ENCODE measurements at places on chromosomes 7 and 10.
A peak's percentile ranks its signal among the peaks of the same experiment; 100 is the strongest.

DNA sequence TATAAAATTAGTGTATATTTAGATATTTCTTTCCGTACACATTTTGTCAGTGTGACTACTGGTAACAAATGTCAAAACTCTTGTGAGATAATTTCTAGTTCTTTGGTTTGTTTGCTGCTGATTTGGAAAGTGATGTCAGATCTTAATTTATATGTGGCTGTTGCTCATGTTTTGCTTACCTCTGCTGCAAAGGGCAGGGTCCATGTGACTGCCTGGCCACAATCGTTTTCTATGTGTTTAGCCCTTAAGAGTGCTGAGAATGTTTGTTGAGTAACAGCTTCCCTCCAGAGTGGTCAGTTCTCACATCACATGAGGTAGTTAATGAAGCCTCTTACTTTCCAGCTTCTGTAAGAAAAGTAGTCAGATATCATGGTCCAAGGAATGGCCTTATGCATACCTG, 4.2 kb downstream of the NRBF2 start:
- H3K27me3 ChIP-seq, result no peaks in the 10 kb centered on the region
- DNase-seq, result no peak
- no peak overlapping the region for H3K27ac ChIP-seq

GRCh38 chr10:72727130-72727529, 35.2 kb downstream of the MCU start:
- H3K27ac ChIP-seq, result no peak overlapping the region
- H3K4me3 ChIP-seq, result no peak overlapping the region
- DNase-seq, result no peak
- H3K27me3 ChIP-seq, result no peaks in the 10 kb centered on the region
- H3K4me1 ChIP-seq, result peaks cover 19% of the 10 kb centered on the region

DNA sequence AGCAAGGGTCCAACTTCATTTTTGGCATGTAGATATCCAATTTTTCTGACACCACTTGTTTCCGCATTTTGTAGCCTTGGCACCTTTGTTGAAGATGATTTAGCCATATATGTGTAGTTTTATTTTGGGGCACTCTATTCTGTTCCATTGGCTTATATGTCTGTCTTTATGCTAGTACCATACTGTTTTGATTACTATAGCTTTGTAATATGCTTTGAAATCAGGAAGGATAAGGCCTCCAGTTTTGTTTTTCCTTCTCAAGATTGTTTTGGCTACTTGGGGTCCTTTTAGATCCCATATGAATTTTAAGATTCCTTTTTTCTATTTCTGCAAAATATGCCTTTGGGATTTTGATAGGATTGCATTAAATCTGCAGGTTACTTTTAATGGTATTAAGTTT, 9.5 kb upstream of the BTBD16 start:
- DNase-seq, result no peak
- peaks cover 35% of the 10 kb centered on the region for H3K4me1 ChIP-seq
- no peak overlapping the region for H3K27ac ChIP-seq
- no peak overlapping the region for H3K4me3 ChIP-seq

GRCh38 chr7:82430500-82431465, 12.8 kb downstream of the CACNA2D1 start:
- no peaks in the 10 kb centered on the region for H3K36me3 ChIP-seq
- no peak for DNase-seq
- no peak overlapping the region for H3K27ac ChIP-seq
- peaks cover 10% of the 10 kb centered on the region for H3K4me1 ChIP-seq
- no peak overlapping the region for H3K4me3 ChIP-seq

GRCh38 chr10:62058476-62058875, 157.0 kb downstream of the ARID5B start:
- peaks cover 99% of the 10 kb centered on the region for H3K4me1 ChIP-seq
- H3K27me3 ChIP-seq, result no peaks in the 10 kb centered on the region
- peak overlapping the region; percentile 68 for H3K4me3 ChIP-seq
- DNase-seq, result no peak
- H3K36me3 ChIP-seq, result peaks cover 22% of the 10 kb centered on the region

Data from left ventricle myocardium inferior (tissue), 1 donor.